Aortic smooth muscle cell (primary cell): ENCODE measurements at places on chromosomes 13 and 19. TPM values are rescaled to one million over a fixed set of nuclear protein-coding genes. Genes with fewer than 3 reads are reported as not detected.

Gene KLK15
- not detected in 2 replicates for total RNA-seq

Gene LGALS14
- total RNA-seq = not detected in 2 replicates

Gene MEDAG
- 76.6 and 183 TPM in 2 replicates for total RNA-seq

Gene SIGLEC5
- total RNA-seq = not detected in 2 replicates

Gene PRSS57
- not detected in 2 replicates for total RNA-seq

Gene ZSCAN18
- 27.9 and 37.5 TPM in 2 replicates for total RNA-seq

Gene LILRB1
- total RNA-seq = not detected in 2 replicates

Gene TEAD2
- 13.7 and 16.0 TPM in 2 replicates for total RNA-seq

Gene KANK2
- total RNA-seq = 438 and 450 TPM in 2 replicates

Gene PAN3
- 11.0 and 14.1 TPM in 2 replicates for total RNA-seq

Gene NCR1
- not detected in 2 replicates for total RNA-seq

Gene PEAK3
- not detected in 2 replicates for total RNA-seq

Gene SOX1
- not detected in 2 replicates for total RNA-seq

Gene FFAR3
- not detected in 2 replicates for total RNA-seq

Gene GJA3
- total RNA-seq = under 0.01 and 0.06 TPM in 2 replicates
